ENCODE measurements at places on chromosomes 3 and 15.

GRCh38 chr3:68866157-68866556 lies 66.2 kb downstream of the TAFA4 start:
- no peak for ATAC-seq

- ATAC-seq, result no peak
Observed at GRCh38 chr15:29812384-29812694, 9.9 kb downstream of the TJP1 start.

GRCh38 chr3:55288657-55289056 lies 198.4 kb downstream of the WNT5A start:
- ATAC-seq, result no peak

GRCh38 chr3:62289922-62290321 lies 83.4 kb downstream of the FEZF2 start:
- no peak for ATAC-seq

DNA sequence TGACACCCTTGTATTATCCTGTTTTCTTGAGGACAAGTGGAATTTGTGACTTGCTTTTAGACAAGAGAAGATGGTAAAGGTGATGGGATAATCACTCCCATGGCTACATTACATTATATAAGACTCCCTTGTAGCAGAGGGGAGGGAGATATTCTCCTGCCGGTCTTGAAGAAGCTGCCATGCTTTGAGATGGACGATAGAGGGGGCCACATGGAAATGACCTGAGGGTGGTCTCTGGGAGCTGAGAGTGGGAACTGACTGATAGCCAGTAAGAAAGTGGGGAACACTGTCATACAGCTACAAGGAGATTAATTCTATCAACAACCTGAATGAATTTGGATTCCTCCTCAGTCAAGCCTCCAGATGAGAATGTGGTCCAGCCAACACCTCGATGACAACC lies 540.1 kb downstream of the NTRK3 start:
- no peak for ATAC-seq

GRCh38 chr15:51267703-51268083 lies 70.7 kb downstream of the CYP19A1 start:
- ATAC-seq, result no peak

DNA sequence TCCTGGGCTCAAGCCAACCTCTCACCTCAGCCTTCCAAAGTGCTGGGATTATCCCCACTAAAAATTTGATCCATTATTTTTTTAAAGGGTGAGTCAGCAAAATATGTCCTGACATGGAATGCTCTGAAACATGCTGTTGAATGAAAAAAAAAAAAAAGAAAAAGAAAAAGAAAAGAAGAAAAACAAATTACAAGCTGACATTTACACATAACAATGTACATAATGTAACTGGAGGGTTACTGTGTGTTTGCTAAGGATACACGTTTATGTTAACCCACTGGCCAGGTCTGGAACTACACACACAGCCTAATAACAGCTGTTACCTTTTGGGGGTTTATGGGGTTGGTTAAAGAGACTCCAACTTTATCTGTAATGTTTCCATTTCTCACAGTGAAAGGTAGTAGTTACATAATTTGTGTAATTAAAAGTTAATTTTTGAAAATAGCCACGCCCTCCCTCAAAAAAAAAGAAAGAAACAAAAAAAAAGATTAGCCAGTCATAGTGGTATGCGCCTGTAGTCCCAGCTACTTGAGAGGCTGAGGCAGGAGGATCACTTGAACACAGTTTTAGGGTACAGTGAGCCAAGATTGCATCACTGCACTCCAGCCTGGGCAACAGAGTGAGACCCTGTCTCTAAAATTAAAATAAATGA lies 3.1 kb upstream of the MESP2 start:
- ATAC-seq, result no peak

DNA sequence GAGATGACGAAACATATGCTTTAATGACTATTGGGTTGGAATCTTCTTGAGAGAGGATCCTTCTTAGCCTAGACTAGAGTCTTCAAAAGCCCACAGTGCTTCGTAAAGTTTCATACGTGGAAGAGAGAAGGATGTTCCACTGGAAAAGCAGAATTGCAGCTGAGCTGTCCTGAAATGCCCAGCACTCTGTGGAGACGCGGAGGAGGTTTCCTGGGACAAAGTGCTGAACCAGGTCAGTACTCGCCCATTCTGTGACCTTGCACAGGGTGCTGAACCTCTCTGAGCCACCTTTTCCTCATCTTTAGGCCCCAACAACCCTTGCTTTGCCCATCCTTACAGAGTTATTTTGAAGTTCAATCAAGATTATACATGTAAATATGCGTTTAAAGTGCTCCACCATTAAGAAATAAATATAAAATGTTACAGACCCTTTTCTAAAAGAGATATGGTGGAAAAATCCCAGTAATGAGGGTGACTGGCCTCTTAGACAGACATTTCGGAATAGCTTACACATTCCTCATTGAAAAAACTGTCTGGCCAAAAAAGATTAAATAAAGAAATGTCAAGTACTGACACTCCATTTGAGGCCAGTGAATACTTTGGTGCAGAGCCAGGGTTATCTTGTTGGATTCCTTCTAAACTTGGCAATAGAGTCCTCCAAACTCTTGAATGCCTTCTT lies 4.2 kb upstream of the MAGEF1 start:
- no peak for ATAC-seq

DNA sequence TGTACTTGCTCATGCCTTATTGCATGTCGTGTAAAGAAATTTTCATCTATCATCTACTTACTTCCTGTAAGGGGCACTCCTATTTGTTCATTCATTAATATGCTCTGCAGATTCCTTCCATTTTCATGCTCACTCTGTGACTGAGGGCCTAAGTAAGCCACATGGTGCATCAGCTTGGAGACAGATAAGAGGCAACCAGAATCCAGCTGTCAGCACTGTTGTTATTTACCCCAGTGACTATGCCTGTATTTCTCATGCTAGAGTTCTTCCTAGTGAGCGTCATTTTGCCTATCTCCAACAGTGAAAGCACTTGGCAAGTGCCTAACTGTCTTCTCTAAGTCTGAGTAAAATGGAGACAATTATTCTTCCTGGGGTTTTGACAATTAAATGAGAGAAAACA lies 124.8 kb upstream of the ABI3BP start:
- ATAC-seq, result no peak

DNA sequence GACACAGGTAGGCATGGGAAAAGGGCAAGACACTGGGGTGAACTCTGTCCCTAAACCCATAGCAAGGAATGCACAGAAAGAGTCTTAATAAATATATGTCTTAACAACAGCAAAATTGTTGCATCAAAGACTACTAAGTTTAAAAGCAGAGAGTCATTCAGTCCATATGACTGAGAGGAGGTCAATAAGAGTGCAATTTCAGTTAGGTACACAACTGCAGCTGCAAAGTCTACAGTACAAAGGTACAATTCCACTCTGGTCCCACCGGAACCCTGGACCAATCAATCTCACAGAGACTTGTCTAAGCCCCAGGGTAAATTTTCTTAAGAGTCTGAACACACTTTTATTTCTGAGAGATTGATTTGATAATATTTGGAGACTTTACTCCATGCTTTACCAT lies 6.9 kb downstream of the CP start:
- no peak for ATAC-seq

DNA sequence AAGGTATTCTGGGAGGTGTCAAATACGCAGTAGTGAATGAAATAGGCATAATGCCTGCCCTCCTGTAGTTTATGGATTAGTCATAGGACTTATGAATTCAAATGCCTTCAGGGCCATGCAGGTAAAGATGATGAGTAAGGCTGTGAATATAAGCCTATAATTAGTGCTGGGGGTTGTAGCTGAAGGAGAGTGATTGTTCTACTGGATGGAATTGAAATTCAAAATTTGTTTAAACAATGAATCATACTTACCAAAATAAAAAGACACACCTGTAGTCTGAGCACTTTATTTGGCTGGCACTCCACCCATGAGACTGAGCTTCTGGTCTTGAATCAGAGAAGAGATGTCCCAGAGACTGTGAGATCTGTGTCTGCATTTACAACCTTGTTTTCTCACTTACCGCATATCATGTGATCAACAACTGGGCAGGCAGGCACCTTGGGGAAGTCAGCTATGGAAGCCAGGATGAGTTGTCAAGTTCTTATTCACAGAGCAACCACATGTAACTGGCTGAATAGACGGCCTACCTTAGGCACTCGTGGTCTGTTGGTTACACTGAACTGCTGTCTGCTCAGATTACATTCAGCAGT lies 291.8 kb downstream of the NAALADL2 start:
- ATAC-seq, result no peak

Measured in stimulated activated memory B cell treated with anti-CD40 and anti-IgM and Interleukin-4, amounts not matched to agents 10 μg/mL and 1 μg/mL and 100 μg/mL, for 72 hours (primary cell).